Hematopoietic multipotent progenitor cell treated with erythropoietin and hydrocortisone succinate and interleukin-3 and kit ligand, for 8 days (in vitro differentiated cells): ENCODE measurements at places on chromosomes 16 and 17.
A peak's percentile ranks its signal among the peaks of the same experiment; 100 is the strongest.

DNA sequence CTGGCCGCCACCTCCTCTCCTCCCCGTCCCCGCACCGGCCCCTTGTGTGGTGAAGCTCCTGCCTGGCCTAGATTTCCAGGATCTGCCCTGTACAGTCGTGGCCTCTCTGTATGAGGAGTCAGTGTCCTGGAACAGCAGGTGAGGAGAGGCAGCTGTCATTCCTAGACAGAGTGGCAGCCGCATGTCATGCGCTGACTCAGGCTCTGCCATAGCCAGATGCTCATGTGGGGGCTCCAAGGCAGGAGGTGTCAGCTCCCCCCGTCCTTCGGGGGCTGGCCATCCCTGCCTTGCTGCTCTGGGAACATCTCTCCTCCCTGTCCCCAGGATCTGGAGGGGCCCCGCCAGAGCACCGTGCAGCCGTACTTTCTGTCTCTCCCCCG lies 60.4 kb downstream of the BAIAP2 start:
- no peak for DNase-seq

DNA sequence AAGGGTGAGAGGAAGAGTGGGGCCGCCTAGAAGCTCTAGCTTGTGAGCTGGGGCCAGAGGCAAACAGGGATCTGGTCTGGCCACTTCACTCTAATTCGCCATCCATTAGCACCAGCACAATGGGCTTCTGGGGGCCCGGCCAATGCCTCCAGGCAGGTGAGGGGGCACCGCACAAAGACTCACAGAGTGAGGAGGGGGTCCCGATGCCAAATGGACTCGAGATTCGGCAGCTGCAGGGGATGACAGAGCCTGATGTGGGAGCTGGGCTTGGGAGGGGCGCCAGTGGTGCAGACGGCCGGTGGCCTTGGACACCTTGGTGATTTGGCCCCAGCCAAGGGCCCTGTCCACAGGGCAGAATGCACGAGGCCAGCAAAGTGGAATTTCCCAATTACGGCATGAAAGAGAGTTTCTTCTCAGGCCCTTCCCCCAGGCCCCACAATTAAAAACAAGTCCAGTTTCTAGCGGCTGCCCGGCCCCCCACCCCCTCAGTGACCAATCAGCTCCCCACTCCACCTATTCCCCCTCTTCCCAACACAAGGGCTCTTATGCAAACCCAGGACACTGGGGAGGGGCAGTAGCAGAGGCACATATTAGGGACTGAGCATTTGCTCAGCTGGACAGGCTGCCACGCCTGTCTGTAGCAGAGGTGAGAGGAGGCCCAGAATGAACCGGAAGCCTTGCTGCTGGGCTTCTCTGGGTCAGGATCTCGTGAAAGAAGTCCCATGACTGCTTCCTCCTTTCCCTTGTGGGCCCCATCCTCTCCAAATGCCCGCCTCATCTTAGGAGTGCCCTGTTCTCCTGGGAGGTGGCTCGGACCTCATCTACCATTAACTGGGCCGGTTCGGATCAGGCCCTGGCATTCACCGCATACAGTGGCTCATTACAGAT lies 39.4 kb upstream of the MTSS2 start:
- no peak for DNase-seq

GRCh38 chr16:72590151-72590937 lies 418.4 kb upstream of the PMFBP1 start:
- no peak for DNase-seq

DNA sequence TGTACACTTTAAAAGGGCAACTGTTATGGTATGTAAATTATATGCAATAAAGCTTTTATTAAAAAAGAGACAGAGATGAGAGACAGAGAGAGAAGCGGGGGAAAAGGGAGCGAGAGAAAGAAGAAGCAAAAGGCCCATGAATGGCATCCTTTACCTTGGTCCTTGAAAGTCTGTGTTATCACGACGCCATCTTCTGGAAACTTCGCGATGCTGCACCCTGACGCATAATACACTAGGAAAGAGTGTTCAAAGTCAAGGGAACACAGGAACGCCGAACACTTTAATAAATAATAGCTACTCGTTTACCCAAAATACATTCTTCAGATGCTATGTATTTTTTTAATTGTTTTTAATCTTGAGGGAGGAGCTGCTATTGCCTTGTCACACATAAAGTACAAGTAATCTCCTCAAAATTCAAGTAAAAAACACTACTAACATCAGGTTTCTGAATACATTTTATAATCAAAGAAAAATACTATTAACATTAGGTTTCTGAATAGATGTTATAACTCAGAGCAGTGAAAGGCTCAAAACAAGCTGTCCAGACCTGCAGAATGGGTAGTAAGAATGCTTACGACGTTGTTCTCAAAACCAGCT lies 23.0 kb upstream of the SLC38A8 start:
- DNase-seq, result peak; percentile 56

DNA sequence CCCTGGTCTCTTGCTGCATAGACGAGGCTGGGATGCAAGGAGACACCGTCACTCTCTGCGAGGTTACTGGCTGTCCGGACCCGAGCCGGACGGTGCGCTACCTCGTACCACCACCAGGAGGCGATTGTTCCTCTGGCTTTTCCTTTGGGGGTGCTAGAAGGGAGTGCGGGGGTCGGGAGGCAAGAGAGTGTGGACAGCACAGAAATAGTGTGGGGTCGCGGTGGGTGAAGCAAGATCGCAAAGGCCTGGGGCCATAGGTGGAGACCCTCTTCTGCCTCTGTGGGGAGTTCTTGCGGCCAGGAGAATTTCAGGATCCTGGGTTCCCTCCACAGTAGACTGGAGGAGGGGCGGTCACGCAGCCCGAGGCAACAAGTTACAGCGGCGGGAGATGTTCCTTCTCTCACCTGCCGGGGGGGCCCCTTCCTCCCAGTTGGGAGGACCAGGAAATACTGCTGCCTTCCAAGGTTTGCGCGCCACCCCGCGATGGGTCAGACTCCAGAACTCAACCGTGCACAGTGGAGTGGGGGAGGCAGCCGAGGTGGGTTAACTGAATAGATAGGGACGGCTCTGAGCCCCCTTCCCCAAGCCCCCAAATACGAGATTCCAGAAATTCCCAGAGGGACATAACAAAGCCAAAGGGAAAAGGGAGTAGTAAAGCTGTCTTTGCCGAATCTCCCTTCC lies 6.9 kb downstream of the PHOSPHO1 start:
- peak; percentile 67 for DNase-seq

DNA sequence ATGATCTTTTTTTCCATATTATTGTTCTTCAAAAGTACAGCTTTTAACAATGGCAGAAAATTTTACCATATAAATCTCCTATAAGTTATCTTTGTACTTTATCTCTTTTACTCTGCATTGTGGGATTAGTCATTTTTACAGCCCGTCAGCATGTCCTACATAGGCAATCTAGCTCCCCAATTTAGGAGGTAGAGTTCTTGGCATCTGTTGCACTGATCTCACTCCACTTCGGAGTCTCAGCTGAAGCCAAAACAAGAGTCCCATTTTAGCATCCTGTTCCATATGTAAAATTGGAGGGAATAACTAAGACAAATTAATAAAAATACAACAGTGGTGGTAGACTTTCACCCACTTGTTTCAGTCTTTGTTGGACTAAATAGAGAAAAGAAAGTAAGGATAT lies 31.1 kb upstream of the PRSS54 start:
- DNase-seq, result no peak

- no peak for DNase-seq
Measured at GRCh38 chr16:1620391-1620790, 8.2 kb downstream of the CRAMP1 start.

DNA sequence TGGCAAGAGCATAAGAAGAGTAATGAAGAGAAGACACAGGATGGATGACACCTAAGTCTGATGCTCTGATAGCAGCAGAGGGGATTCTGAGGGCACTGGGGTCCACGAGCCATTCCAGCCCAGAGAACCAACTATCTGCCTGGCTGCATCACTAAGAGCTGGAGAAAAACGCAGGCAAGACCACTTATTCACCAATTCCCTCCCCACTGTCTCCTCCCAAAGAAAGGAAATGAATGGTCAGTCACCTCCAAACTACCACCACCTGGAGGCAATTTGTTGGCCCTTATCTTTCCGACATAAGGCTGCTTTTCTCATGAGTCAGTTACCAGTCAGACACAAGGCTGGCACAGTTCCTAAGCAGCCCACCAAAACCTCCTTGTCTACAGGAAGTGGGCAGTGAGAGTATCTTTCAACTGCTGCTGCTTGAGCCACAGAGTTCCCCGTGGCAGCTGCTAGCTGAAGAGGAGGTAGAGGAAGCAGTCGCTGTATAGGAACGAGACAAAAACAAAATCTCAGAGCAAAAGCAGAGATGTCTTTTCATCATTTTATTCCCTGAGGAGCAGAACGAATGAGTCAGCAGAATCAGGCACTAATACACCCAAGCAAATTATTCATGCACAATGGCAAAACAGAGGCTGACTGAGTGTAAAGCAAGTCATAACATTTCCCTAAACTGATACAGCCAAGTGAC lies 111.1 kb downstream of the SMG6 start:
- peak; percentile 91 for DNase-seq

- no peak for DNase-seq
Measured at GRCh38 chr16:51636920-51637769, 486.1 kb upstream of the SALL1 start.

DNA sequence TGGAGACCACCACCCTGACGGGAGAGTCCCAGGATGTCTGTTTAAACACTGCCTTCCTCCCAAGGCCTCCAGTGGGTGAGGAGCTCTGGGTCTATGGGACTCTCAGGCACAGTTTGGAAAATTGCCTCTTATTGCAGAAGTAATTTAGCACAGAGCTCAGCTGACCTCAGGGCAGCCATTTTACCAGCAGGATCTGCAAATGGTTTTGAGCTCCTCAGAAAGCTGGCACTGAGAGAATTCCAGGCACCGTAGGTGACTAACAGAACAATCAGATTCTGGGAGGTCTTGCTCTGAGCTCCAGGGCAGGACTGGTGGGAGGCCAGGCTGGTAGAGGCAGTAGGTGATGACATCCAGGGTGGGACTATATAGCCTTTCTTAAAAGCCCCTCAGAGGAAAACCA lies 17.3 kb upstream of the C16orf74 start:
- no peak for DNase-seq

DNA sequence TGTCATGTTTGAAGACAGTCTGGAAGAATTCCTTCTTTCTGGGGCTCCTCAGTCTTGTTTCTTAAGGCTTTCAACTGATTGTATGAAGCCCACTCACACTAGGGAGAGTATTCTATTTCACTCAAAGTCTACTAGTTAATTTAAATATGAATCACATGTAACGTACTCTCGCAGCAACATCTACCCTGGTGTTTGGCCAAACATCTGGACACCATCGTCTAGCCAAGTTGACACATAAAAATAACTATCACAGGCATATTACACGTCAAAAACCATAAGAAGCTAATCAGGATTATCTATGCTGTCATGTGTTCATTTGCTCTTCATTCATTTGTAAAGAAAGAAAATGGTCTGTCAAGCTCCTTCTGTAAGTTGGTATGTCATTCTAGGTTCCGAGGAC lies 787.4 kb downstream of the KCNJ2 start:
- no peak for DNase-seq

- DNase-seq, result no peak
Measured at GRCh38 chr16:70714581-70715054, 28.8 kb upstream of the MTSS2 start.
